ENCODE measurements at places on chromosomes 1 and 21. TPM values are rescaled to one million over a fixed set of nuclear protein-coding genes. Genes with fewer than 3 reads are reported as not detected.

GRCh38 chr1:175192111-175192629 is 406 bp downstream of the KIAA0040 start:
- peak overlapping the region; percentile 87 for H3K4me3 ChIP-seq
- H3K27me3 ChIP-seq = no peaks in the 10 kb centered on the region
- H3K27ac ChIP-seq = peak overlapping the region; percentile 75
- no peaks in the 10 kb centered on the region for H3K36me3 ChIP-seq
- H3K4me1 ChIP-seq = peaks cover 13% of the 10 kb centered on the region
- peak; percentile 45 for DNase-seq

- peaks cover 17% of the 10 kb centered on the region for H3K36me3 ChIP-seq
- peaks cover 31% of the 10 kb centered on the region for H3K4me1 ChIP-seq
- H3K27me3 ChIP-seq = no peaks in the 10 kb centered on the region
- peak overlapping the region; percentile 18 for H3K27ac ChIP-seq
- H3K4me3 ChIP-seq = peak overlapping the region; percentile 75
- DNase-seq = peak; percentile 31
These were observed 685 bp downstream of the CRTC2 start for GRCh38 chr1:153957744-153958110.

GRCh38 chr21:33359446-33359845 is 34.7 kb downstream of the IFNAR1 start:
- no peak for DNase-seq
- no peak overlapping the region for H3K27ac ChIP-seq
- peaks cover 16% of the 10 kb centered on the region for H3K4me1 ChIP-seq
- no peaks in the 10 kb centered on the region for H3K27me3 ChIP-seq

GRCh38 chr1:211324992-211325775 is 1.4 kb upstream of the TRAF5 start:
- no peak overlapping the region for H3K4me3 ChIP-seq
- peaks cover 3% of the 10 kb centered on the region for H3K4me1 ChIP-seq

DNA sequence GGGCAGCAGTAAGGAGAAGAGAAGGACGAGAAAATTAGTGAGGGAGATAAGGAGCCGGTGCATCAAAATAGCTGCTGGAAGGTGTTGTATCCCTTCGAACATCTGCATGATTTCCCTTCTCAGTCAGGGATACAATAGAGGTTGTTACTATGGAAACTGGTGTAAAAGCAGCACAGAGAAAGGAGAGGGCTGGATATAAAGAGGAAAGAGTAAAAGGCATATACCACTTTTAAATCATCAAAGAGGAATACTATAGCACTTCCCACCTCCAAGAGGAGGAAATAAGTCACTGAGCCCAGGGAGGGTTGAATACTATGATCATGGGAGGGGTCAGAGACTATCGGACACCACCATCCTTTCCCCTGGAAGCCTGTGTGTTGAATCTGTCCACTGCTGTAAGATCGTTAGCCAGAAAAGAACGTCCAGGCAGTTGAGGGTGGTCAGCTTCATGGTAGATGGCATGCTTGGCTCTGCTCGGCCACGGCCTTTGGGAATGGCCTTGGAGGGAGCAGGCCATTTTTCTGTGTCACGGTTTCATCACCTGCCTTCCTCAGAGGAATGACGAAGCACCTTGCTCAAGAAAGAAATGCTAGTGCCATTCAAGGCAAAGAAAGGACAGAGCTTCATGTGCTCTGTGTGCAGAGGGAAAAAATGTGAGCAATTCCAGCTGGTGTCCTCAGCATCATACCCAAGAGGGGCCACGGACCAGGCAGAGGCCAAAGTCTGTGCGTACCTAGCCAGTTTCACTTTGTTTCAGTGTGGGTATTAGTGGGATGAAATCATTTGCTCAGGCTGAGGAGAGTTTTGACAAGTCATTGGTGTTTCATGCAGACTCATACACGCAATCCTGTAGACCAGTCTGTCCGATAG is 64.2 kb downstream of the IRF2BP2 start:
- peaks cover 28% of the 10 kb centered on the region for H3K4me1 ChIP-seq
- H3K4me3 ChIP-seq = no peak overlapping the region
- H3K27ac ChIP-seq = peak overlapping the region; percentile 2
- H3K36me3 ChIP-seq = no peaks in the 10 kb centered on the region
- no peaks in the 10 kb centered on the region for H3K27me3 ChIP-seq

DNA sequence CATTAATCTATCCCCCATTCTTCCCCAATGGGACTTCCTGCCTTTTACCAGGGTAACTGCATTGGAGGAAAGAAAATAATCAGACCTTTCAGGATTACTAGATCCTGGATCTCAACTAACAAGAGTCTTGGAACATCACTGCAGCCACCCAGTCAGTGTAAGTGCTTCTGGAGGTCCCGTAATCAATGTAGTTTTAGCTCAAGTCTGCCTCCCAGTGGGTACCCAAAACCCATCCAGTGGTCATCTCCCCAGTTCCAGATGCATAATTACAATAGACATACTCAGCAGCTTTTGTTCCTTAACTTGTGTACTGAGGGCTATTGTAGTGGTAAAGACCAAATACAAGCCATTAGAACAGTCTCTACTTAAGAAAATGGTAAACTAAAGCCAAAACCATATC is 319.1 kb downstream of the GPATCH2 start:
- no peak for DNase-seq
- no peaks in the 10 kb centered on the region for H3K36me3 ChIP-seq
- no peak overlapping the region for H3K27ac ChIP-seq

GRCh38 chr1:65510961-65511360 is 90.5 kb downstream of the LEPR start:
- no peaks in the 10 kb centered on the region for H3K36me3 ChIP-seq
- no peak for DNase-seq
- peaks cover 27% of the 10 kb centered on the region for H3K4me1 ChIP-seq
- H3K4me3 ChIP-seq = no peak overlapping the region
- H3K27me3 ChIP-seq = no peaks in the 10 kb centered on the region

- no peaks in the 10 kb centered on the region for H3K4me1 ChIP-seq
- no peak overlapping the region for H3K4me3 ChIP-seq
- H3K36me3 ChIP-seq = no peaks in the 10 kb centered on the region
- DNase-seq = no peak
These were observed 369.7 kb downstream of the MATN1 start for GRCh38 chr1:30353637-30354036.

DNA sequence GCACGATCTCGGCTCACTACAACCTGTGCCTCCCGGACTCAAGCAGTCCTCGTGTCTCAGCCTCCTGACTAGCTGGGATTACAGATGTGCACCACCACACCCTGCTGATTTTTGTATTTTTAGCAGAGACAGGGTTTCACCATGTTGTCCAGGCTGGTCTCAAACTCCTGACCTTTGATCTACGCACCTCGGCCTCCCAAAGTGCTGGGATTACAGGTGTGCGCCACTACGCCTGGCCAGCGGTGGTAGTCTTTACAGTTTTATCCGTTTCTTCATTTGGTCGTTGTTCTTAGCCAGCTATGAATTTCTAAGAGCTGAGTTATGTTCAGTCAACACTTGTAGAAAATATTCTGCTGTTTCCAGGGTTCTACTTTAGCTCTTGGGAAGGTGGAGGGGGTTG is 53.3 kb downstream of the AKNAD1 start:
- DNase-seq = no peak
- no peaks in the 10 kb centered on the region for H3K27me3 ChIP-seq
- peaks cover 16% of the 10 kb centered on the region for H3K4me1 ChIP-seq
- peaks cover 4% of the 10 kb centered on the region for H3K36me3 ChIP-seq

Gene CLDN17
- not detected for polyA plus RNA-seq

Gene MRPL37
- polyA plus RNA-seq = 45.0 TPM

Gene EXOC8
- 2.8 TPM for polyA plus RNA-seq

Gene TINAGL1
- 555 TPM for polyA plus RNA-seq

Gene FNDC5
- polyA plus RNA-seq = 0.14 TPM

Gene SDC3
- polyA plus RNA-seq = 7.1 TPM

Gene DYNLT4
- 1.1 TPM for polyA plus RNA-seq

Gene NR1I3
- polyA plus RNA-seq = not detected

Gene CLCA4
- not detected for polyA plus RNA-seq

Data from endothelial cell of umbilical vein (primary cell).